Chondrocyte (in vitro differentiated cells): ENCODE measurements at places on chromosomes 4 and X. TPM values are rescaled to one million over a fixed set of nuclear protein-coding genes. Genes with fewer than 3 reads are reported as not detected.

Gene BGN
- 1,195 to 2,668 TPM (median 2,632 TPM) in 3 replicates for total RNA-seq

Gene HTRA3
- 0.68 to 4.8 TPM (median 3.5 TPM) in 3 replicates for total RNA-seq

Gene ASMT
- total RNA-seq: 0.30 to 0.99 TPM in 2 of 3 replicates, not detected in the other

Gene FAM47E
- total RNA-seq: 0.73 to 1.2 TPM (median 0.92 TPM) in 3 replicates

Gene APLN
- total RNA-seq: 0.19 to 1.3 TPM (median 1.1 TPM) in 3 replicates

Gene ATP2B3
- 0.17 to 0.46 TPM (median 0.37 TPM) in 3 replicates for total RNA-seq

Gene LNX1
- total RNA-seq: 1.1 to 2.3 TPM (median 1.8 TPM) in 3 replicates

Gene TEX11
- total RNA-seq: not detected in 3 replicates

Gene PDLIM3
- total RNA-seq: 14.3 to 68.5 TPM (median 63.0 TPM) in 3 replicates

Gene DTHD1
- total RNA-seq: not detected in 3 replicates

Gene HS6ST2
- total RNA-seq: 1.9 to 6.6 TPM (median 2.2 TPM) in 3 replicates

Gene NIPAL1
- 0.32 to 0.59 TPM (median 0.48 TPM) in 3 replicates for total RNA-seq

Gene PABPC1L2B
- total RNA-seq: not detected in 3 replicates

Gene KCNE5
- 0.56 to 0.85 TPM (median 0.62 TPM) in 3 replicates for total RNA-seq

Gene MAGEA4
- not detected in 3 replicates for total RNA-seq
